ENCODE measurements at places on chromosomes 2 and 18. TPM values are rescaled to one million over a fixed set of nuclear protein-coding genes. Genes with fewer than 3 reads are reported as not detected.

- H3K4me3 ChIP-seq: no peak overlapping the region
- DNase-seq: peak; percentile 64
- no peaks in the 10 kb centered on the region for H3K4me1 ChIP-seq
- no peak overlapping the region for H3K27ac ChIP-seq
These were observed 9.7 kb upstream of the OTOS start for GRCh38 chr2:240149943-240150784.

- peaks cover 32% of the 10 kb centered on the region for H3K4me1 ChIP-seq
- H3K27me3 ChIP-seq: peaks cover 94% of the 10 kb centered on the region
- peak; percentile 83 for DNase-seq
- peaks cover 16% of the 10 kb centered on the region for H3K36me3 ChIP-seq
These were observed 3.5 kb upstream of the NEUROD1 start for GRCh38 chr2:181683518-181684453.

- H3K27me3 ChIP-seq: peaks cover 52% of the 10 kb centered on the region
- H3K27ac ChIP-seq: no peak overlapping the region
- DNase-seq: no peak
- no peaks in the 10 kb centered on the region for H3K36me3 ChIP-seq
These were observed 134.6 kb downstream of the TSN start for GRCh38 chr2:121890041-121890440.

DNA sequence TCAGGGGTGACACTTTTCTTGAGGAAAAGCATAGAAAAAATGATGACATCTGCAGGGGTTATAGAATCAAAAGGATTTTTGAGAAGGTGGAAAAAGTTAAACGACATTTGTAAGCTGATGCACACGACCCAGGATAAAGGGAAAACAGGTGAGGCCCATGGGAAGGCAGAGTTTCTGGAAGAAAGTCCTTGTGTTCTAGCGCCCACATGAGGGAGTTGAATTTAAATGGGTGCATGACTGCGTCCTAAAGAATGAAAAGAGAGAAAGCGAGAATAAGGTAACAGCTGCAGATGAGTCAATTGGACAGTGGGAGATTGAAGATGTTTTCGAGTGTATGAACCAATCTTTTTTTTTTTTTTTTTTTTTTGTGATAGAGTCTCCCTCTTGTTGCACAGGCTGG is 158.1 kb downstream of the GALR1 start:
- no peak overlapping the region for H3K4me3 ChIP-seq
- no peaks in the 10 kb centered on the region for H3K27me3 ChIP-seq
- no peak overlapping the region for H3K27ac ChIP-seq
- DNase-seq: no peak
- H3K4me1 ChIP-seq: no peaks in the 10 kb centered on the region

FSHR gene
- total RNA-seq: not detected

All from Calu3 (cell line).